ENCODE measurements at places on chromosomes 13 and 19.

GRCh38 chr13:26867451-26868091, 107.0 kb upstream of the GPR12 start:
- DNase-seq, result no peak

DNA sequence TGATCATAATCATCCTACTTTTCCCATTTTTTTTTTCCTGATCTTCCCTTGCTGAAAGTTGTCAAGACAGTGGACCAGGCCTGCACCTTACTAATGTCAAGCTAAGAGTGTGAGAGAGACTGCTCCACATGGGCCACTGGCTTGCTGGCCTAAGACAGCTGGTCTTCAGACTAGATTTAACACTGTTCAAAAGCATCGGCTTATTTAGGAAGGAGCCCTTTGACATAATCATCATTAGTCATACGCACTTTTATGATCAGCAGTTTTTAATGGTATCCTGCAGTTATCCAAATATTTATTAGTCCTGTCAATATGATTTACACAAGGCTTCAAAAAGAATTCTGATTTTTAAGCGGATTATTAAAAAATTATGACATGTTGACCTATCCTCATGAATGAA, 270.6 kb downstream of the DNAJC15 start:
- DNase-seq, result no peak

DNA sequence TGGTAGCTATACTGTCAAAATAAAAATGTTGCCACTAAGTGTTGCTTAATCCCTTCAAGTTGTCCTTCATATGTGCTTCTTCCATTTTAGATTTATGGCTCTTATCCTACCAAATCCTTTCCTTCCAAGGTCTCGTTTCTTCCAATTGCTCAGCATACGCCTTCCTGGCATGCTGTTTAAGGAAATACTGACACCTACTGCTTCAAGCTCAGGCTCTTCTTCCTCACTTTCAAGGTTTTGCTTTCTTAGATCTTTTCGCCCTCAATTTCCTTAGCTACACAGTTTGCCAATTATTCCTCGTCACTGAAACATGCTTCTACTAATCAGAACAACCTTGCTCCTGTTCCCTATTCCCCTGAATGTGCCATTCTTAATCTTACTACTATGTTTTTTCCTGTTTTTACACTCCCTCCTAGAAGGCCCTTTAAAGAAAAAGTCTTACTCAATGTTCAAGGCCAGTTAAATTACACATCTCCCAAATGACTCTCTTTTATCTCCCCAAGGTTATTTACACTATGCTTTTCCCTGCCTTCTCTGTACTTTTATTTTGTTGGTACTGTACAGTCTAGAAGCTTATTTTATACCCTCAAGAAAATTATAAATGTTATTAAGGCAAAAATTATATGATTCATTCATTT, 343.1 kb downstream of the MZT1 start:
- DNase-seq, result no peak

DNA sequence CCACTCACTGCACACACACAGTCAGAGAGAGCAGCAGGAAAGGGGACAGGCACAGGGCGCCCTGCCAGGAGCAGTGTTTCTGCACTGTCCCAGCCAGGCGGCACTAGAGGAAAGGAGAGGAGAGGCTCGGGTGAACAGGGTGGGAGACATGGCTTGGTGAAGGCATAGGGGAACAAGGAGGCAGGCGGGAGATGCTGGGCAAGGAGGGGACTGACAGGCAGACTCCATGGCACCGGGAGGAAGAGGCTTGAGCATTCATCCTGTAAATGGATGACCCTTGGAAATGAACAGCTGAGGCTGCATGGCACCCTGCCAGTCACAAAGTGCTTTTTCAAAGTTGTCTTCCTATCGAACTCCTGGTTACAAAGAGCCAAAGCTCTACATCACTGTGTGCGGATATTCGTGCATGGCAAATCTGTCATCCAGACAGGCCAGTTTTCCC, 22.4 kb downstream of the MED26 start:
- no peak for DNase-seq

- DNase-seq, result no peak
Observed at GRCh38 chr13:31455581-31455980, 255.8 kb downstream of the B3GLCT start.

- DNase-seq, result no peak
Observed at GRCh38 chr13:54183728-54184127, 1155.1 kb downstream of the OLFM4 start.

- DNase-seq, result no peak
Observed at GRCh38 chr19:2259336-2259735, 3.1 kb upstream of the JSRP1 start.

GRCh38 chr13:33763021-33763420, 54.9 kb upstream of the RFC3 start:
- DNase-seq, result no peak

GRCh38 chr13:86000546-86000945, 201.3 kb upstream of the SLITRK6 start:
- DNase-seq, result no peak

DNA sequence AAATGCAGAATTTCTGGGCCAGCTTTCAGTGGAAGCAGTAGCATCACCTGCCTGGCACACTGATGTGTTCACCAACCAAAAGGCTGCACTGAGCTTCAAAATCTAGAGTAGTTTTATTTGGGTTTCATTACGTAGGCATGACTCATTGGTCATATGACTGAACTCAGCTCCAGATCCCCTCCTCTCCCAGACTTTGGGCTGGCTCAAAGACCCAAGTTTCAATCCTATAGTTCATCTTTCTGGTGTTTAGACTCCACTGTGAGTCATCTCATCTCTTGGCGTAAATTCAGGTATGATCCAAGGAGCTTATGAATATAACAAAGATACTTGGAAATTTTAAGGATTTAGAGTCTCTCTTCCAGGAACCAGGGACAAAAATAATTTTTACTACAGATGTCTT, 17.7 kb downstream of the ZMYM5 start:
- no peak for DNase-seq

GRCh38 chr13:39452834-39453233, 150.2 kb downstream of the LHFPL6 start:
- no peak for DNase-seq

DNA sequence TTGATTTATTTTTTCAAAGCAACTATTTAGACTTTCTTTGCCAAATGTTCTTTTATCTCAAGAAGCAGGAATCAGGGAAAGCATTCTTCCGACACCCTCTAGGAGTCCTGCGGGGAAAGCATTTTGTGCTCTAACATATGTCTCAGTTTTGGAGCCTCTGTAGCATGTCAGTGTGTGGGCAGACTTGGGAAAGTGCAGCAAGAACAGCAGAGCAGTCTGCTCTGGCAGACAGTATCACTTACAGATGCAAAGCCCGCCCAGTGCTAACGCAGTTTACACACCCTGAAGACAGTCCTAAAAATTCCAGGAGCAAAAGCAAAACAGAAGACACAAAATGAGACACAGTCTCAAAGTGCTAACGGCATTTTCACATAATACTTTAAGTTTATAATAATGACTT, 393.5 kb downstream of the KLF12 start:
- DNase-seq, result no peak

DNA sequence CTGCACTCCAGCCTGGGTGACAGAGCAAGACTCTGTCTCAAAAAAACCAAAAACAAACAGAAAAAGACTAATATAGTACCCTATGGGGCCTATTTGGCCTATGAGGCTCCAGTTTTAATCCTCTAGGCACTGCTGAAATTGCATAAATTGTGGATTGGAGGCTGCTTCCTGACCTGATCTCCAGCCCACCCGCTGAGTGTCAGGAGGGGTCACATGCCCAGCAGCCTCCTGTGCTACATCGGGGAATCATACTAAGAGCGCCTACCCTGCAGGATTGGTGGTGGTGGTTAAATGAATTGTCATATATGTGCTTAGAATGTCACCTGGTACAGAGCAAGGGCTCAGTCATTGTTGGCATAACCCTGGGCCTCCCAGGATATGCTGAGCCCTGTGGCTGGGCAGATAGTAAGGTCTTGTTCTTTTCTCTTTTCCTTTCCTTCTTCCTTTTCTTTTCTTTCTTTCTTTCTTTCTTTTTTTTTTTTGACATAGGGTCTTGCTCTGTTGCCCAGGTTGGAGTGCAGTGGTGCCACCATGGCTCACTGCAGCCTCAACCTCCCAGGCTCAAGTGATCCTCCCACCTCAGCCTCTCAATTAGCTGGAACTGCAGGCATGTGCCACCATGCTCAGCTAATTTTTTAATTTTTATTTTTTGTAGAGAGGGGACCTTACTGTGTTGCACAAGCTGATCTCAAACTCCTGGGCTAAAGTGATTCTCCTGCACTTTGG, 31.3 kb downstream of the LTBP4 start:
- DNase-seq, result no peak

DNA sequence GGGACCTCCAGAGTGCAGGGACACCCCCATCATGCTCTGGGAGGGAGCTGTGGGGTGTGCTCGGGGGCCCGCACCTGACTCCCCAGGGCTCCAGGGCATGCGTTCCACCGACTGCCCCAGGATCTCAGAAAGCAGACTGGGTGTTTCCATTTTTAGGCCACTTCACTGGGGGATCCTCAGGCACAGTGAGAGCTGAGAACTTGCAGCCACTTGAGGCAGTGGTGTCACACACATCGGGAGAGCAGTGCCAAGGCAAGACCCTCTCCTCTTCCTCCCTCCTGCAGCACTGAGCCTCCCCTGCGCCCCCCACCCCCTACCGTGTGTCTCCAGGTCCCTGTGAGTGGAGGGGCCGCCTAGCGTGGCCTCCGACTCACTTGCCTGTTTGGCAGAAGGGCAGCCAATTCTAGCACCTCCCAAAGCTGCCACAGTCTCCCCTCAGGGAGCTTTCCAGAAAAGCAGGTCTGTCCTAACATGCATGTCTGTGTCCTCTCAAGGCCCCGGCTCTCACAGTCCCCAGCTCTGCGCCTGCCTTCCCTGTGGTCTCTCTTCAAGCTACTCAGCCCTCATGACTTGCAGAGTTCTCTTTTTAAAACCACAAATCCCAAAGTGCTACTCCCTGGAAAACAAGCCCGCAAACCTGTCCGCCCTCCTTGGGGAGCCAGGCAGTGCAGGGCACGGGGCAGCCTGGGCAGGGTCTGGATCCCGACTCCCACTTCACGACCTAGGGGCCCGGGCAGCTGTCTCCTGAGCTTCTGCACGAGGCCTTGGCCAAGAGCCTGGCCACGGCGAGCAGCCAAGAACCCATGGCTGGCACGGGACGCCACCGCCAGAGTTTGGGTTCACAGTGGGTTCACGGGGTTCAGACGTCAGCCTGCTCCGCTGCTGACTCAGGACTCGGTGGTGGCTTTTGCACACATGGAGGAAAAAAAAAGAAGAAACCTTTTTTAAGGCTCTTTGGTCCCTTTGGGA, 94.1 kb downstream of the STK24 start:
- no peak for DNase-seq

DNA sequence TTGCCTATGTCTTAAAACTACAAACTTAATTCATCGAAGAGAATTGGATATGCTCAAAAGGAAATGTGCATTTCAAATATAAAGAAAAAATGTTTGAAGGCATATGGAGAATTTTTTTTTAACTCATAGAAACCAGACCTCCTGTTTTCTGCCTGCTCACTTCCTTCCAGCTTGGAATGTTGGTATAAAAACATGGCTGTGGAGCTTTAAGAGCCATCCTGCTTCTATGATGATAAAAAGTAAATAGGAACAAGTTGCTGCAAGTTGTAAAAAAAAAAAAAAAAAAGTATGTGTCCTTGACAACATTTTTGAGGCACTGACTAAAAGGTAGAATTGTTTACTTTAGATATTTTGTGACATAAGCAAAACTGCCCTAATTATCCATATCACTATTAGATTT, 1230.7 kb downstream of the PCDH9 start:
- DNase-seq, result no peak

DNA sequence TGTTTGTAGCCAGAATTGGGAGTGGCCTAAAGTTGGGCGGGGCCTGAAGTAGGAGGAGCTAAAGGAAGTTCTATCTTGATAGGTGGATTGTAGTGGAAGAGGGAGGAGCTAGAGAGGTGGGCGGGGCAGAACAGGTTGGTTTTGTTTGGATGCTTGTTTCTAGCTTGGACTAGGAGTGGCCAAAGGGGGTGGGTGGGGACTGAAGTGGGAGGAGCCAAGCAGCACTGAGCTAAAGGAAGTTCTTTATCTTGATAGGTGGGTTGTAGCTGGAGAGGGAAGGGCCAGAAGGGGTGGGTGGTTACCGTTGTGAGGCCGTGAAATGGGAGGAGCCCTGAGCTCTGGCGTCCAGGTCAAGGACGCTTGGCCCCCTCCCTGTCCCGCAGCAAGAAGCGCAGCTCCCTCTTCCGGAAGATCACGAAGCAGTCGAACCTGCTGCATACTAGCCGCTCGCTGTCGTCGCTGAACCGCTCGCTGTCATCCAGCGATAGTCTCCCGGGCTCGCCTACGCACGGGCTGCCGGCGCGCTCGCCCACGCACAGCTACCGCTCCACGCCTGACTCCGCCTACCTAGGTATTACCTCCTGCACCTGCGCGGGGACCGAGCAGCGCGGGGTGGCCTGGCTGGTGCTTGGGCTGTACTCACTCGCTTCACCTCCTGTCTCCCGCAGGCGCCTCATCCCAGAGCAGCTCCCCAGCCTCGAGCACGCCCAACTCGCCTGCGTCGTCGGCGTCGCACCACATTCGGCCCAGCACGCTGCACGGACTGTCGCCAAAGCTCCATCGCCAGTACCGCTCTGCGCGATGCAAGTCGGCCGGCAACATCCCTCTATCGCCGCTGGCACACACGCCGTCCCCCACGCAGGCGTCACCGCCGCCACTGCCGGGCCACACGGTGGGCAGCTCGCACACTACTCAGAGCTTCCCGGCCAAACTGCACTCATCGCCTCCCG, 8.0 kb downstream of the DNASE2 start:
- peak; percentile 72 for DNase-seq

DNA sequence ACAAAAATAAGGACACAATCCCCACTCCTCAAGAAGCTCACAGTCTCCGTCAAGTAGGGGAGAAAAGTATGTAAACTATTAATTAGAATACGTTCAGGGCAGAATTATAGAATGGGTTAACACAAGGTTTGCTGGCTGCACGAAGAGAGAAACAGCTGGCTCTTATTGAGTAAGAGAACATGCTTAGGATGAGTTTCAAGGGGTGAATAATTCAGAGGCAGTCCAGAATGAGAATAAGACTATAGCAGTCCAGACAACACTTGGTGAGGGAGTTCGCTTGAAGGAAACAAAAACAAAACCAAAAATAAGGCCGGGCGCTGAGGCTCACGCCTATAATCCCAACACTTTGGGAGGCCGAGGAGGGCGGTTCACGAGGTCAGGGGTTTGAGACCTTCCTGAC, 61.9 kb downstream of the THSD1 start:
- DNase-seq, result no peak

Measured in activated CD4-positive, CD25-positive, alpha-beta regulatory T cell treated with anti-CD3 and anti-CD28 coated beads, Interleukin-2, amount 50 U/mL, for 72 hours (primary cell).